Stromal cell of bone marrow (primary cell): ENCODE measurements at places on chromosomes 4 and X.

GRCh38 chrX:71922686-71923085 is 12.0 kb downstream of the NHSL2 start:
- no peak for DNase-seq

GRCh38 chrX:44157283-44157682 is 184.1 kb upstream of the NDP start:
- no peak for DNase-seq

- DNase-seq: no peak
Measured at GRCh38 chr4:124409044-124409443, 303.5 kb downstream of the ANKRD50 start.

GRCh38 chrX:112738347-112739033 is 58.8 kb upstream of the LHFPL1 start:
- DNase-seq: no peak

DNA sequence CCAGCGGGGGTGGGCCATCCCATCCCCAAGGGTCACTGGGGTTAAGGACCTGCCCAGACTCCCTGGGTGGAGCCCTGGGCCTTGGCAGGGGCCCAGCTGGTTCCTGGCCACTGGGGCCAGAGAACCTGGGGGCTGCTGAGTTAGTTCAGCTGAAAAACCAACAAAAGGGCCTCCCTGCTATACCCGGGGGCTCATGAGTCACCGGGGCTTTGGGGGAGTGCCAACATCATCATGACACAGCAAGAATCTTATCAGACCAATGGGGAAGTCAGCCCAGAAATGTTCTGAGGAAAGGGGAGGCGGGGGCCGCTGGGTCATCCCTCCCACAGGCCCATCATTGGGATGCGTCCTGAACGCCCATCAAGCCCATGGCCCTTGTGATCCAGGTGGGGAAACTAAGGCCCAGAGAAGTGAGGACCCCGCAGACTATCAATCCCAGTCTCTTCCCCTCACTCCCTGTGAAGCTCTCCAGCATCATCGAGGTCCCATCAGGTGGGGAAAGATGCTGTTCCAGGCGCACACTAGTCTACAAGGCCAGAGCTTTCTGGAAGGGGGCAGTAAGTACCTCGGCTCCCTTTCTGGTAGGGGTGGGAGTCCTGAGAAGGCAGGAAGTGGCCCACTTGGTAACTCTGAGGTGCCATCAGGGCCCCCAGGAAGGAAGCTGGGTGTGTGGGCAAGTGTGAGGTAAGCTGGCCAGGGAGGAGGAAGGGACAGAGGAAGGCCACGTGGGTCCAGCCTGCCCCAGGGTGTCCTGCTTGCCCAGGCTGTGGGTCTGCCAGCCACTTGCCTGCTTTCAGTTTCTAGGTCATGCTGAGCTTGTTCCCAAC is 4.5 kb downstream of the G6PD start:
- peak; percentile 87 for DNase-seq

GRCh38 chr4:118751629-118752323 is 66.6 kb downstream of the METTL14 start:
- peak; percentile 91 for DNase-seq

GRCh38 chrX:15240414-15240813 is 29.5 kb downstream of the ASB9 start:
- DNase-seq: no peak

- no peak for DNase-seq
Measured at GRCh38 chr4:41323706-41324105, 67.0 kb downstream of the UCHL1 start.

DNA sequence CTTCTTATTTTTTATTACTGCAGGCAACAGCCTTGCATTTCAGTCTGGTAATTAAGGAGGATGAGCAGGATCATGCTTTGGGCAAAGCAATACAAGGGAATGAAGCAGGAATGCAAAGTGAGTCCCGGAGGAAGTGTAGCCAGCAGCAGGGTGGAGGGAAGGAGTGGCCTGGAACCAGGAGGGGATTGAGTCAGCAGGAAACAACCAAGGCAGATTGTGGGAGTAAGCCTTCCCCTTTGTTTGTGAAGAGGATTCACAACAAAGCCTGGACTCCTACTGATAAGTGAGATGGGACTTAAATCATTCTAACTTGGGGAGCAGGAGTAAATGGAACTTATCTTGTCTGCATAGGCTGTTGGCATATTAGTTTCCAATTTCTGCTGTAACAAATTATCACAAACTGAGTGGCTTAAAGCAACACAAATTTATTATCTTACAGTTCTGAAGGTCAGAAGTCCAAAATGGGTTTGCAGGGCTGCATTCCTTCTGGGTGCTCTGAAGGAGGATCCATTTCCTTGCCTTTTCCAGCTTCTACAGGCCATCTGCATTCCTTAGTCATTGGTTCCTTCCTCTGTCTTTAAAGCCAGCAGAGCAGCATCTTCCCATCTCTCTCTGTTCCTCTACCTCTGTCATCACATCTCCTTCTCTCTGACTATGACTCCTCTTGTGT is 93.2 kb upstream of the AP1S2 start:
- DNase-seq: peak; percentile 20

DNA sequence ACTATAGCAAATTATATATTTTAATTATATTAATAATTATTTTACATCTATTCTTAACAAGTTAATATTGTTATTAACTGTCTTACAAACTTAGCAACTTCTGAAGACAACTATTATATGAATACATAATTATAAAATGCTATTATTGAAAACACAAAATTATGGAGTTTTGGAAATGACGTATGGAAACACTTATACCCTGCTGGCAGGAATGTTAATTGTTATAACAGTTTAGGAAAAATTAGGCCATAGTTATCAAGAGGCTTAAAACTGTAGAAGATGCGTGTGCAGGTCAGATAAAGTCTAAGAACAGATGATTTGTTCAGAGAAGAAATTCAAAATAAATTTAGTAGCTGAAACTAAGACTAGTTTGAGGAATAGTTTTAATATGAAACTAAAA is 211.7 kb downstream of the FAT4 start:
- no peak for DNase-seq

DNA sequence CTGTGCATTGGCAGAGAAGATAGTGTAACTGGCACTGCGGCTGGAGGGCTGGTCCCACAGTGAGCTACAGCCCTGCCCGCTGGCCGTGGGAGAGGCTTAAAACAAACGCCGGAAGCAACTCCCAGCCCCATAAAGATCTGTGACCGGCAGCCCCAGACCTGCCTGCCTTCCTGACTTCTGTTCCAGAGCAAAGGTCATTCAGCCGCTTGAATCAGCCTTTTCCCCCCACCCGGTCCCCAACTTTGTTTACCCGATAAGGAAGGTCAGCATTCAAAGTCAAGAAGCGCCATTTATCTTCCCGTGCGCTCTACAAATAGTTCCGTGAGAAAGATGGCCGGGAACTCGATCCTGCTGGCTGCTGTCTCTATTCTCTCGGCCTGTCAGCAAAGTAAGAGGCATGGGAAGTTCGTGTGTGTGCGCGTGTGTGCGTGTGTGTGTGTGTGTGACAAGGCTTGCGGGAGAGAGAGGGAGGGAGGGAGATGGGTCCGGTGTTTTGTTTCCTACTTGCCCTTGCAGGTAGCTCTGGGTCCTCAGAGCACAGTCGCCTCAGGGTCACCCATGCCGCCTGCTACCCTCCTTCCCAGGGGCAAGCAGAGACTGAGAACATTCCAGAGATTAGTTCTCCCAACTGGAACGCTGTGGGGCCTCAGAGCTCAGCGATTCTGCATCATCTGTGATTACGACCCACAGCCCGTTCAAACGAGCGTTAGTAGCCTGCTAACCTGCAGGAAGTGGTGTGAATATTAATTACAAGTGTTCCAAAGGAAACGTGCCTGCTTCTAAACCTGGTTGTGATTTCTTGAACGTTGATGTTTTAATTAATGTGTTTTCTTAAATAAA is at the start of gene MGST2:
Gene MGST2 (plus strand): TSS at position 130 of the 840 bp plus-strand sequence. CDS start 201 bp downstream, at position 331.
- no peak for DNase-seq

DNA sequence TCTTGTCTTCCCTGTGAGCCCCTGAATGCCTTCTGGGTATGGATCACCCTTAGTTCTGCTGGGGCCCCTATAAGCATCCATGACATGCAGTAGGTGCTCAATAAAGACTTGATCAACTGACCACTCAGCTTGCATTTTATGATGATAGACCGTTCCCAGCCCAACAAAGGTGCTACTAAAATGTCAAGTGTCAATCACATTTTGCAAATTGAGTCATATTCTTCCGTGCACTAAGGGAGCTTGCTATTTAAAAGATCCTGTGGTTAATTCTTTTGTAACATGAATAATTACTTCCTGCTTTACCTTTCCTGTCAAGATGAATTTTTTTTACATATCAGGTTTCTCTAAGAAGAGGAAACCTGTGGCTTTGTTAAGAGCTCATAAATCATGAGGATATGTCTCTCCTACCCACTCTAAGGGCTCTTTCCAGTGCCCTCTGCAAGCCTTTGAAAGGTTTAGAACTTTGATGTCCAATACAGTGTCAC is 47.6 kb downstream of the SH3KBP1 start:
- no peak for DNase-seq

- DNase-seq: no peak
Measured at GRCh38 chrX:88612870-88613329, 134.1 kb upstream of the CPXCR1 start.
